ENCODE measurements at places on chromosomes 6 and 20. TPM values are rescaled to one million over a fixed set of nuclear protein-coding genes. Genes with fewer than 3 reads are reported as not detected.

GRCh38 chr6:32970413-32971241, 2.2 kb downstream of the BRD2 start:
- H3K4me3 ChIP-seq, result peak overlapping the region; percentile 98
- peak overlapping the region; percentile 94 for H3K27ac ChIP-seq
- peak; percentile 69 for DNase-seq
- H3K36me3 ChIP-seq, result peaks cover 13% of the 10 kb centered on the region

DNA sequence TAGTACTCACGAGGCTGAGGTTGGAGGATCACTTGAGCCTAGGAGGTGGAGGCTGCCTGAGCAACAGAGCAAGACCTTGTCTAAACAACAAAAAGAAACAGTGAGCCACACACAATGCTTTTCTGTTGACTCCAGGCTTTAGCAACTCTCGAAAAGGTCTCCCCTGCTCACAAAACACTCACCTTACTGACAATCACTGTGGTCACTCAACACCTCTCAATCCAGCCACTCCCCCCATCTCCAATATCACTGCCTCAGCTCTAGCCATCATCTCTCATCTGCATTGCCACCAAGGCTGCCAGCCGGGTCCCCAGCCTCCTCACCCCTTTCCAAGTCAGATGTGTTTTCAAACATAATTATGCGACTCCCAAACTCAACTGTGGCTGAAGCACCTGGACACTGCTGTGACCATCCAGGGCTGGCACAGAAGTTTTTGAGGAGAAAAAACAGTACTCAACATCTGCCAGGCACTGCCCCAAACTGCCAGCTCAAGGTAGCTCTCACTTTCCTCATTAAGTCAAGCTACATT, 218.0 kb upstream of the ARID1B start:
- no peaks in the 10 kb centered on the region for H3K27me3 ChIP-seq
- no peak overlapping the region for H3K27ac ChIP-seq
- H3K4me3 ChIP-seq, result no peak overlapping the region
- no peaks in the 10 kb centered on the region for H3K36me3 ChIP-seq
- no peaks in the 10 kb centered on the region for H3K4me1 ChIP-seq
- no peak for DNase-seq

GRCh38 chr20:38298768-38299288, 5.1 kb upstream of the BPI start:
- H3K4me1 ChIP-seq, result no peaks in the 10 kb centered on the region
- H3K4me3 ChIP-seq, result no peak overlapping the region
- H3K27me3 ChIP-seq, result no peaks in the 10 kb centered on the region
- no peaks in the 10 kb centered on the region for H3K36me3 ChIP-seq

The TPD52L1 gene
- 0.56 TPM for polyA plus RNA-seq

DNA sequence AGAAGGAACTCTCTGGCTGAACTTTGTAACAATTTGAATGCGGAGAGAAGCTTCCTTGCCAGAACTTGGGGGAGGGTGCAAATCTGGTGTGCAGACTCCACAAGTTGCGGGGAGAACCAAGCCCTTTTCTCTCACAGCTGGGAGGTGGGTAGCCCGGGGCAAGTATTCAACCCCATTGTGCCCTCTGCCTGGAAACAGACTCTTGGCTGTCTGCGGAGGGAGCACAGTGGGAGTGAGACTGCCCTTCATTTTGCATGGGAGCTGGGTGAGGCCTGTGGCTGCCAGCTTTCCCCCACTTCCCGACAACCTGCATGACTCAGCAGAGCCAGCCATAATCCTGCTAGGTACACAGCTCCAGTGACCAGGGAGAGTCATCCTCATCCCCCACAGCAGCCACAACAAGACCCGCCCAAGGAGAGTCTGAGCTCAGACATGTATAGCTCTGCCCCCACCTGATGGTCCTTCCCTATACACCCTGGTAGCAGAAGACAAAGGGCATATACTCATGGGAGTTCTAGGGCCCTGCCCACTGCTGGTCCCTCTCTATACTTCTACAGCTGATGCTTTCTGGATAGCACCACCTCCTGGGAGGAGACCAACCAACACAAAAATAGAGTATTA, 29.4 kb upstream of the TPD52L1 start:
- H3K27me3 ChIP-seq, result no peaks in the 10 kb centered on the region
- no peaks in the 10 kb centered on the region for H3K36me3 ChIP-seq
- no peak overlapping the region for H3K27ac ChIP-seq
- no peak for DNase-seq
- no peaks in the 10 kb centered on the region for H3K4me1 ChIP-seq

- no peaks in the 10 kb centered on the region for H3K4me1 ChIP-seq
- H3K27ac ChIP-seq, result no peak overlapping the region
- no peaks in the 10 kb centered on the region for H3K36me3 ChIP-seq
- H3K4me3 ChIP-seq, result no peak overlapping the region
- DNase-seq, result no peak
- H3K27me3 ChIP-seq, result no peaks in the 10 kb centered on the region
Observed at GRCh38 chr20:43187476-43188233, 2.1 kb downstream of the PTPRT start.

The BMP2 gene
- polyA plus RNA-seq, result not detected
